ENCODE measurements at places on chromosomes 5 and 9.

- DNase-seq = no peak
These were observed 47.3 kb downstream of the MEGF10 start for GRCh38 chr5:127337876-127338275.

DNA sequence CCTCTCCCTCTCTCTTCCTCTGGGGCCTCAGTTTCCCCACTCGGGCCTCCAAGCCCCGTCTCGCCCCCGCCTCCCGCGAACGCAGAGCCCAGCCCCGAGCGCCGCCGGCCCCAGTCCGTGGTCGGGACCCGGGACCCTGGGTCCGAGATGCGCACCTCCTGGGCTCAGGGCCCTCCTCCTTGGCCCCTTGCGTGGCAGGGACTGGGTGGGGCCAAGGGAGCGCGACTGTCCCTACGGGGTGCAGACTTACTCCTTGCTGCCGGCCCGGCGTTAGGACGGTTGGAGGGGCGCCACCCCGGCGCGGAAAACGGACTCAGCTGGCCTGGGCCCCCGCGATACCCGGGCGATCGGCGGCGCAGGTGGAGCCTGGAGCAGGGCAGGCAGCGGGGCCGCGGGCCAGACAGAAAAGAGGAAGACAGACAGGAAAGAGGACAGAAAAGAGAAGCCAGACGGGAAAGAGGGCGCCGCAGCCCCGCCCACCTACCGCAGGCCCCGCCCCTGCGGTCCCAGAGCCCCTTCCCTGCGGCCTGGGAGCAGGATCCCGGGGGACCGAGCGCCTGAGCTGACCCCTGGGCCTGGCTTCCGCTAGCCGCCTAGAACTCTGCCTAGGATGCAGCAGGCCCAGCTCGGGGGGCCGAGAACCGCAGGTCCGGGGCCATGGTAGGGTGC lies at the start of gene GBGT1:
Gene GBGT1, minus strand, starts transcription at position 411 of the 669 bp plus-strand sequence. CDS start 1,502 bp downstream, outside the sequence.
- DNase-seq = peak; percentile 70

DNA sequence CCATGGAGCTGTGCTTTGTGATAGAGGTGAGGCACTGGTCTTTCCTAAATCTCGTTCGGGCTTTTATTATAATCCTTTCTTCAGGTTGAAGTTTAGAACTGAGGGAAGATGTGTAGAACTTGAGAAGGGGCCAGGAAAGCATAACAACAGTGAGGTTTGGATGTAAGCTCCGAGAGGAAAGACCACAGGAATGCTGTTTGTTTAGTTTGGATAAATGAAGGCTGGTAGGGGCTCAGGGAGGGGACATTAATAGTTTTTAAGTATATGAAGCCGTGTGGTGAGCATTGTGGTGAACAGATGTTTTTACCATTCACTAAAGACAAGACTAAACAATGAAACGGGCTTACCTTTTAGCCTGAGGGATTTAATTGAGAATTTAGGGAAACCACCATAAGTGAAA lies 130.8 kb downstream of the ARHGAP26 start:
- no peak for DNase-seq

GRCh38 chr5:3007577-3007976 lies 256.1 kb upstream of the IRX2 start:
- no peak for DNase-seq

DNA sequence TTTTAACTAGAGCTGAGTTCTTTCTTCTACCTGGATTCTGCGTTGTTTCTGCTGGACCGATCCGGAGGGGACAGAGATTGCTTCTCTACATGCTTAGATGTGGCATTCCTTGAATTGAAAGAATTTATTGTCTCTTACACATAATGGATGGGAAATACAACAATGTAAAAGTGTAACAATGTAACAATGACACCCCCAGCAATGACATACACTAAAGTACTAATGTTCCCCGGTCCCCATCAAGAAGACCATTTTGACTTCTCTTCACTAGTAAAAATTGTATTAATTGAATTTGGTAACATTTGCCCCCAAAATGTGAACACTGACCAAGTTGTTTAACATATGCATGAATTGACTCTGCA lies 760.2 kb downstream of the TAF11L14 start:
- no peak for DNase-seq
